CD8-positive, alpha-beta memory T cell (primary cell): ENCODE measurements at places on chromosomes 4 and X. TPM values are rescaled to one million over a fixed set of nuclear protein-coding genes. Genes with fewer than 3 reads are reported as not detected.

- no peaks in the 10 kb centered on the region for H3K4me1 ChIP-seq
- no peak for DNase-seq
- H3K4me3 ChIP-seq = no peak overlapping the region
- H3K36me3 ChIP-seq = no peaks in the 10 kb centered on the region
- H3K27me3 ChIP-seq = no peaks in the 10 kb centered on the region
These were observed 13.1 kb downstream of the TAB3 start for GRCh38 chrX:30875957-30876356.

Gene RTL3
- not detected for total RNA-seq

- H3K27me3 ChIP-seq = no peaks in the 10 kb centered on the region
- H3K4me1 ChIP-seq = no peaks in the 10 kb centered on the region
- no peak overlapping the region for H3K4me3 ChIP-seq
- DNase-seq = no peak
- no peak overlapping the region for H3K27ac ChIP-seq
These were observed 85.3 kb upstream of the SLC4A4 start for GRCh38 chr4:71253545-71253944.

GRCh38 chrX:78037881-78038280 is 66.2 kb upstream of the PGK1 start:
- no peaks in the 10 kb centered on the region for H3K27me3 ChIP-seq
- no peaks in the 10 kb centered on the region for H3K4me1 ChIP-seq
- H3K4me3 ChIP-seq = no peak overlapping the region
- no peak for DNase-seq

DNA sequence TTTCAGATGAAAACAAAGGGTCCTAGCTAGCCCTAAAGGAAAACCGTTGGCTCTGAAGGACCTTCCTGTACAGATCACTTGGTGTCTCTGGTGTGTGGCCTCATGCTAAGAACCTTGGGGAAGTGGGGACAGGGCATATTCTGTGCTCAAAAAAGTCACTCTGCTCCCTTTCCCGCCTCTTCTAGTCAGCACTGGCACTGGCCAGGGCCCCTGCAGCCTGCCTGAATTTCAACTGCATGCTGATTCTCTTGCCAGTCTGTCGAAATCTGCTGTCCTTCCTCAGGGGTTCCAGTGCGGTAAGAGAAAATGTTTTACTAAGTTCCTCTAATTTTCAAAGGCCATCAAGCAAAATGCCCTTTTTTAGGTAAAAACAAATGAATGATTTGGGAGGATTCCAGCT is 3.4 kb downstream of the CYBB start:
- H3K27ac ChIP-seq = no peak overlapping the region
- no peak overlapping the region for H3K4me3 ChIP-seq
- no peaks in the 10 kb centered on the region for H3K27me3 ChIP-seq
- no peaks in the 10 kb centered on the region for H3K36me3 ChIP-seq
- peaks cover 30% of the 10 kb centered on the region for H3K4me1 ChIP-seq

Gene CAPN6
- not detected for total RNA-seq

DNA sequence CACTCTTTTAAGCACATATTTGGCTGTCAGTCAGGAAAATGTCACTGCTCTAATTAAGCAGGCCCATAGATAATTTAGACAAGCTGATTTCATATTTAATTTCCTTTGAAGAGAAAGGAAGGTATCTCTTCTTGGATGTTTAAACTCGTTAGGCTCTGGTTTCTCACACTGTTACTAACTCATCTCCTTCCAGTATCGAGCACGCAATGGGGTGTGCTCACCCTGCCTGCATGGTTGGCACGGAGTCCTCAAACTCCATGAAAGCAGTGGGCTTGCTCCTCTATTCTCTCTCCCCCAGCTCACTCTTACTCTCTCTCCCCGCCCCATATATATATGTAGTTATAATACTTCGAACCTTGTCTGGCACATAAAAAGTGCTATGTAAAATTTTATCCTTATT is 76.9 kb downstream of the EGF start:
- H3K27me3 ChIP-seq = peaks cover 6% of the 10 kb centered on the region
- H3K36me3 ChIP-seq = no peaks in the 10 kb centered on the region
- DNase-seq = no peak
- H3K27ac ChIP-seq = no peak overlapping the region
- H3K4me1 ChIP-seq = no peaks in the 10 kb centered on the region
- H3K4me3 ChIP-seq = no peak overlapping the region

Gene UGT2B17
- total RNA-seq = not detected

Gene IL3RA
- total RNA-seq = 0.42 TPM

DNA sequence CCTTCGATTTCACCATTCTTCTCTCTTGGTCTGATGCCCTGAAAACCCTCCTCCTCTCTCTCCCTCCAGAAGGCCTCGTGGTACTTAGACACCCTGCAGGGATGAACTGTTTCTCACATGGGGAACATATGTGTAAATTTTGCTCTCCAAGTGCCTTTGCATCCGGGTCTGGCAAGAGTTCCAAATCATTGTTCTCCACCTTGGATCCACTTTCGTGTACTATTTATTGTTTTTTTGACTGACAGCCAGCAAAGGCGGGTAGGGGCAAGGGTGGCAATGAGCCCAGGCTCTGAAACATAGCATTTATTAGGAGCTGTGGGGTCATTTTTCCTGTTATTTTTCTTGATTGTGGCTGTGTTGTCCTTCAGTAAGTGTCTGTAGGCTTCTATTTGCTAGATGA is 81.7 kb downstream of the RTL5 start:
- H3K4me1 ChIP-seq = peaks cover 12% of the 10 kb centered on the region
- no peak overlapping the region for H3K4me3 ChIP-seq
- no peak for DNase-seq
- H3K36me3 ChIP-seq = no peaks in the 10 kb centered on the region
